ENCODE measurements at places on chromosomes 7 and 10. TPM values are rescaled to one million over a fixed set of nuclear protein-coding genes. Genes with fewer than 3 reads are reported as not detected.
A peak's percentile ranks its signal among the peaks of the same experiment; 100 is the strongest.

- no peaks in the 10 kb centered on the region for H3K27me3 ChIP-seq
- H3K4me3 ChIP-seq, result no peak overlapping the region
- no peaks in the 10 kb centered on the region for H3K36me3 ChIP-seq
- no peak for DNase-seq
- no peaks in the 10 kb centered on the region for H3K4me1 ChIP-seq
- H3K27ac ChIP-seq, result no peak overlapping the region
Observed at GRCh38 chr10:33638891-33639290, 304.4 kb upstream of the NRP1 start.

GRCh38 chr10:102347236-102347828 is 48.2 kb upstream of the NFKB2 start:
- DNase-seq, result peak; percentile 20
- H3K36me3 ChIP-seq, result peaks cover 11% of the 10 kb centered on the region
- no peak overlapping the region for H3K4me3 ChIP-seq
- H3K4me1 ChIP-seq, result no peaks in the 10 kb centered on the region
- H3K27ac ChIP-seq, result no peak overlapping the region
- H3K27me3 ChIP-seq, result no peaks in the 10 kb centered on the region

GRCh38 chr10:6345404-6345803 is 142.7 kb downstream of the PFKFB3 start:
- H3K36me3 ChIP-seq, result peaks cover 29% of the 10 kb centered on the region
- H3K4me3 ChIP-seq, result no peak overlapping the region
- H3K27ac ChIP-seq, result peak overlapping the region; percentile 58
- no peaks in the 10 kb centered on the region for H3K27me3 ChIP-seq
- H3K4me1 ChIP-seq, result peaks cover 67% of the 10 kb centered on the region

- H3K27ac ChIP-seq, result no peak overlapping the region
- H3K4me3 ChIP-seq, result no peak overlapping the region
- no peaks in the 10 kb centered on the region for H3K4me1 ChIP-seq
- H3K27me3 ChIP-seq, result no peaks in the 10 kb centered on the region
Observed at GRCh38 chr10:34505338-34505737, 309.8 kb downstream of the PARD3 start.

TRIM50 gene
- total RNA-seq, result not detected

GRCh38 chr10:113442336-113442735 is 110.5 kb upstream of the HABP2 start:
- H3K4me1 ChIP-seq, result no peaks in the 10 kb centered on the region
- H3K4me3 ChIP-seq, result no peak overlapping the region
- H3K27ac ChIP-seq, result no peak overlapping the region
- no peak for DNase-seq

RTKN2 gene
- total RNA-seq, result 8.8 TPM

ABCB4 gene
- total RNA-seq, result not detected

DNA sequence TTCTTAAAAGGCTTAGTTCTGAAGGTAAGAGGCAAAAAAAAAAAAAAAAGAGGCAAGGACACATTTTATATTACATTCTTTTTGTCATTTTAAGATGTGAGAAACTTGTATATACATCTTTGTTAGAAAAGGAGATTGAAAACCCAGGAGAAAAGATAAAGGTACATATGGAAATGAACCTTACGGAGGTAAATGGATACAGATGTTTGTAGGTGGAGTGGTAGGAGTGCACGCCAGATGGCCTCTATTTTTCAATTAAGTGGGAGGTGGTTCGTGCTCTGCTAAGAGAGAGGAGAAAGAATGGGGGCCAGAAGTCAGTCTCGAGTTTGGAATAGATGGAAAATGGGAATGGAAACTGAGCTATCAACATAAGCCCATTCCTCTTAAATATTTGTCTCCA is 622.5 kb upstream of the GHITM start:
- no peak for DNase-seq
- H3K4me1 ChIP-seq, result no peaks in the 10 kb centered on the region
- no peaks in the 10 kb centered on the region for H3K36me3 ChIP-seq
- no peak overlapping the region for H3K4me3 ChIP-seq
- no peaks in the 10 kb centered on the region for H3K27me3 ChIP-seq

GRCh38 chr10:29784175-29784773 is 149.5 kb upstream of the SVIL start:
- H3K27me3 ChIP-seq, result peaks cover 8% of the 10 kb centered on the region
- no peak overlapping the region for H3K27ac ChIP-seq
- no peaks in the 10 kb centered on the region for H3K36me3 ChIP-seq
- H3K4me3 ChIP-seq, result no peak overlapping the region
- no peak for DNase-seq
- H3K4me1 ChIP-seq, result peaks cover 5% of the 10 kb centered on the region

GPRIN2 gene
- total RNA-seq, result not detected

DNA sequence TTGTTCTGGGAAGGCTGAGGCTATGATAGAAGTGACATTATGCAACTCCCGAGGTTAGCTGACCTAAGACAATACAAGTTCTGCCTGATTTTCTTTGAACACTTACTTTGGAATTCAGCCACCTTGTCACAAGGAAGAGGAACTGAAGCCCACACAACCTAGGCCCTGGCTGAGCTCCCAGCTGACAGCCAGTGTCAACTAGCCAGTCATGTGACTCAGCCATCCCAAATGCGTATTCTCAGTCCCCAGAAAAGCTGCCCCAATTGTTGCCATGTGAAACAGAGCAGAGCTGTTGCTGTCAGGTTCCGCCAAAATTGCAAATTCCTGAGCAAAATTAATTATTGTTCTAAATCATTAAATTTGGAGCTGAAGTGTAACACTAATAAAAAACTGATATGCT is 1010.0 kb downstream of the XPNPEP1 start:
- DNase-seq, result no peak
- no peak overlapping the region for H3K27ac ChIP-seq
- H3K4me3 ChIP-seq, result no peak overlapping the region
- H3K4me1 ChIP-seq, result no peaks in the 10 kb centered on the region
- peaks cover 7% of the 10 kb centered on the region for H3K27me3 ChIP-seq
- no peaks in the 10 kb centered on the region for H3K36me3 ChIP-seq

DNA sequence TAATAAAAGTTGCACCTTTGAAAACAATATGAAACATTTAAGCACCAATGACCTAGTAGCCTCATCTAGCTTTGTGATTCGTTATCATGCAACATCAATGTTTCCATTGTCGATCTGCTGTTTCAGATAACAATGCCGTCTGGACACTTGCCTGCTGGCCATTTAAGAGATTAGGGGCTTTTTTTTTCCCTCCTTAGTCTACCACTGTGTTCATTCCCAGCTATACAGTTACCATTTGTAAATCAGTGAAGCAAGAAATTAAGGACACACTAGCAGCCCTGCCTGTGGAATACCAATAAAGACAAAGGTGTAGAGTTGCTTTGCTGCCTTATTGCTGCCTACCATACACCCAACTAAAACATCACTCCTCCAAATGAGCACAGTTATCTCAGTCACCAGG is 37.6 kb upstream of the MYO3A start:
- no peak overlapping the region for H3K27ac ChIP-seq
- no peaks in the 10 kb centered on the region for H3K4me1 ChIP-seq
- no peaks in the 10 kb centered on the region for H3K27me3 ChIP-seq
- H3K36me3 ChIP-seq, result no peaks in the 10 kb centered on the region
- DNase-seq, result no peak

CFAP43 gene
- total RNA-seq, result not detected

LRMDA gene
- not detected for total RNA-seq

DNA sequence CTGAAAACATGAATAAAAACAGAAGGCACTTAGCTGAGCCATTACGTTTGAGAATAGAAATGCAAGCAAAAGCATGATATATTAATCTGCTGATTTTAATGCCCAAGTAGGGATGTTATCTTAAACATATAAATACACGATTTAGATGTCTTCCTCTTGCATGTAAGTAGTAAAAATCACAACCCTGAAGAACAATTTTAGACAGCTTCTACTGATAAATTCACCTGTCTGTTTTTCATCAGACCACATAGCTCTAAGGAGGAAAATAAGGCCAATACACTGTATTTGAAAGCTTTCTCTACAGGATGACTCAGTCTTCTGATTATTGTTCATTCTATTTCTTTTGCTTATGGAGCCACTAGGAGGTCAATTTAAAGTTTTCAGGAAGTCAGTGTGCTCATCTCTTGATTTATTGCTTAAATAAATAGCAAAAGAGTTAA is 210.9 kb upstream of the CHRM2 start:
- H3K27ac ChIP-seq, result no peak overlapping the region
- H3K36me3 ChIP-seq, result no peaks in the 10 kb centered on the region
- no peak for DNase-seq
- no peaks in the 10 kb centered on the region for H3K27me3 ChIP-seq

DNA sequence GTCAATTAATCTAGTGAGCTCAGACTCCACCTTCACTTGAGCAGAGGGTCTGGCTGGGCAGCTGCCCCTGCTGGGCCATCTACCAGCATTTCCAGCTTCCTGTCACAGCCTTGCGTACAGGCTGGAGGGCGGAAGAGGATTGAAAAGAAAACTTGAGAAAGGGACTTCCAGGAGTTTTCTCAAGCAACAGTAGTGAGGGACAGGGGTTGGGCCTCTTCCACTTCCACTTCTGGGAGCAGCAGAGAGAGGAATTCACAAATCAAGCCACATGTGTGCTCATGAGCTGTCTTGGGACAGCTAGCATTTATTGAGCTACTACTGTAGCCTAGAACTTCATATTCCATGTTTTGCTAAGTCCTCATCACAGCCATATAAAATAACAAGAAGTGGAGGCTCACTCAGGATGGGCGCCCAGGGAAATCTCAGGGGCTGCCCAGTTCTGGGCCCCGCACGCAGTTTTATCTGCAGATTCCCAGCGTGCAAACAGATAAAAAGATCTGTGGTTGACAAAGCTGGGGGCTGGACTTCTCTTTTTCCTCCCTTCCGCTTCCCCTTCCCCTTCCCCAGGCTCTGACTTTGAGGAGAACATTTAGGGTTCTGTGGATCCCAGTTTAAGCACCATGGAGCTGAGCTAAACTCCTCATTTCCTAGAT is 135.8 kb downstream of the RGS10 start:
- H3K36me3 ChIP-seq, result no peaks in the 10 kb centered on the region
- no peaks in the 10 kb centered on the region for H3K27me3 ChIP-seq
- DNase-seq, result no peak
- peaks cover 8% of the 10 kb centered on the region for H3K4me1 ChIP-seq
- no peak overlapping the region for H3K4me3 ChIP-seq
- H3K27ac ChIP-seq, result no peak overlapping the region

HOXA11 gene
- not detected for total RNA-seq

DNA sequence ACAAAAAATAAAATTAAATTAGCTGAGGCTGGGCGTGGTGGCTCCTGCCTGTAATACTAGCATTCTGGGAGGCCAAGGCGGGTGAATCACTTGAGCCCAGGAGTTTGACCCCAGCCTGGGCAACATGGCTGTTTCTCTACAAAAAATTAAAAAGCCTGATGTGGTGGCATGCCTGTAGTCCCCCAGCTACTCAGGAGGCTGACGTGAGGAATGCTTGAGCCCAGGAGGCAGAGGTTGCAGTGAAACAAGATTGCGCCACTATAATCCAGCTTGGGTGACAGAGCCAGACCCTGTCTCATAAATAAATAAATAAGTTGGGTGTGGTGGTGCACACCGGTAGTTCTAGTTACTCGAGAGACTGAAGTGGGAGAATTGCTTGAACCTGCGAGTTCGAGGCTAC is 65.1 kb downstream of the GNA12 start:
- H3K4me1 ChIP-seq, result peaks cover 15% of the 10 kb centered on the region
- no peaks in the 10 kb centered on the region for H3K27me3 ChIP-seq
- H3K36me3 ChIP-seq, result no peaks in the 10 kb centered on the region
- H3K4me3 ChIP-seq, result no peak overlapping the region
- DNase-seq, result no peak

GRCh38 chr7:125255810-125256209 is 326.2 kb upstream of the POT1 start:
- no peaks in the 10 kb centered on the region for H3K27me3 ChIP-seq
- no peaks in the 10 kb centered on the region for H3K36me3 ChIP-seq
- H3K27ac ChIP-seq, result no peak overlapping the region
- H3K4me1 ChIP-seq, result no peaks in the 10 kb centered on the region

- no peak for DNase-seq
- H3K36me3 ChIP-seq, result no peaks in the 10 kb centered on the region
- H3K27ac ChIP-seq, result no peak overlapping the region
- no peak overlapping the region for H3K4me3 ChIP-seq
- peaks cover 54% of the 10 kb centered on the region for H3K27me3 ChIP-seq
Observed at GRCh38 chr10:101087965-101088364, 26.2 kb downstream of the KAZALD1 start.

GRCh38 chr10:6416892-6417512 is 163.1 kb downstream of the PRKCQ start:
- H3K27me3 ChIP-seq, result no peaks in the 10 kb centered on the region
- peaks cover 3% of the 10 kb centered on the region for H3K4me1 ChIP-seq
- peak; percentile 44 for DNase-seq
- no peak overlapping the region for H3K4me3 ChIP-seq
- no peak overlapping the region for H3K27ac ChIP-seq
- no peaks in the 10 kb centered on the region for H3K36me3 ChIP-seq

DNA sequence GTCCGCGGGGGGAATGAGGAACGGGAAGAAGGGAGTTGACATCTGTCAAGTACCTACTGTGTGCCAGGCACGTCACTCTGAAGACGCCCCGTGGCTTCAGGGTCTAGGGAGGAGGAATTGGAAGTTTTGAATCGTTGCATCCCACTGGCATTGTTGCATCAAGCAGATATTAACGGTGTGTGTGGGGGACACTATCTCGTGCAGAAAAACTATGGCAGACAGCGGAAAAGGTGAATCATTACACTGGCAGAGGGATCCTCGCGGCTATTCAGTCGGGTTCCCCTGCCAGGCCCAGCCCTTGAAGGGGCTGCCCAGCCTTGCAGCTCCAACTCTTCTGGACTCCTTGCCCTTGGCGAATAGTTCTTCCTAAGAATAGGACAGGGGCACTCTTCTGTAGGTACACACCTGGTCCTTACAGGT is 1.0 kb upstream of the KIAA1549 start:
- H3K36me3 ChIP-seq, result peaks cover 3% of the 10 kb centered on the region
- no peak for DNase-seq
- H3K27ac ChIP-seq, result no peak overlapping the region
- peak overlapping the region; percentile 44 for H3K4me3 ChIP-seq
- peaks cover 56% of the 10 kb centered on the region for H3K27me3 ChIP-seq
- H3K4me1 ChIP-seq, result peaks cover 14% of the 10 kb centered on the region

GRCh38 chr10:16348891-16349290 is 87.9 kb upstream of the PTER start:
- H3K4me3 ChIP-seq, result no peak overlapping the region
- no peaks in the 10 kb centered on the region for H3K27me3 ChIP-seq
- DNase-seq, result no peak
- no peaks in the 10 kb centered on the region for H3K4me1 ChIP-seq

CLDN3 gene
- total RNA-seq, result not detected
